ENCODE measurements at places on chromosomes 12 and 14.

- DNase-seq, result no peak
Measured at GRCh38 chr14:68978172-68978911, 760 bp downstream of the ACTN1 start.

DNA sequence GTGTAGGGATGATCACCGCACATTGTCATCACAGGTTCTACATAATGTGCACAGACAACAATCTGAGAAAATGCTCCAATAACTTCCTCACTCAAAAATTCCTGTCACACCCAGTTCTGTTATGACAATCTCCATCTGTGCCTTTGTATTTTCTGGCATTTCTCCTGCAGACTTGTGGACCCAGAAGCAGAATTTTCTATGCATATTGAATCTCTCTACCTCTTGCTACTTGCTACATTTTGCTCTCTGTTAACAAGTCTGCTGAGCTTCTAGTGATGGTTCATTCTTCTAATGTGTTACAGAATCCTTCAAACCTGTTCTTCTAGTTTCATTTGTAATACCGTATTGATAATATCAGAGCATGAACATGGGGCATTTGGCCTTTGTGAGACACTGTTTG lies 127.8 kb upstream of the PTPRQ start:
- no peak for DNase-seq

DNA sequence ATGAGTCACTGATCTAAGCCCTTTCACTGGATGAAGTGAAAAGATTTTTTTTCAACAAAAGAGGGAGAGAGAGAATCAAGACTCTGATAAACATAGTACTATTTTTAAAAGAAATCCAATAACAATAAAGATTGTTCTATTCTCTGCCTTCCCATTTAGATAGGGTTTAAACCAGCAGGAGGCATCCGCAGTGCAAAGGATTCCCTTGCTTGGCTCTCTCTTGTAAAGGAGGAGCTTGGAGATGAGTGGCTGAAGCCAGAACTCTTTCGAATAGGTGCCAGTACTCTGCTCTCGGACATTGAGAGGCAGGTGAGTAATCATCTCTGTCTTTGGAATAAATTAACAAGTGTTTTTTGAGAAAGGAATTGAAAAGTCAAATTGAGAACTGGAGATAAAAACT lies 124.9 kb downstream of the DERA start:
- DNase-seq, result no peak

GRCh38 chr12:65106948-65107347 lies 14.2 kb downstream of the WIF1 start:
- DNase-seq, result no peak

- DNase-seq, result no peak
Measured at GRCh38 chr12:100279607-100280244, 12.7 kb downstream of the SCYL2 start.

GRCh38 chr12:55816881-55817344 lies 611 bp downstream of the SARNP start:
- DNase-seq, result no peak

- no peak for DNase-seq
Measured at GRCh38 chr14:51897791-51898355, 37.5 kb downstream of the GNG2 start.

DNA sequence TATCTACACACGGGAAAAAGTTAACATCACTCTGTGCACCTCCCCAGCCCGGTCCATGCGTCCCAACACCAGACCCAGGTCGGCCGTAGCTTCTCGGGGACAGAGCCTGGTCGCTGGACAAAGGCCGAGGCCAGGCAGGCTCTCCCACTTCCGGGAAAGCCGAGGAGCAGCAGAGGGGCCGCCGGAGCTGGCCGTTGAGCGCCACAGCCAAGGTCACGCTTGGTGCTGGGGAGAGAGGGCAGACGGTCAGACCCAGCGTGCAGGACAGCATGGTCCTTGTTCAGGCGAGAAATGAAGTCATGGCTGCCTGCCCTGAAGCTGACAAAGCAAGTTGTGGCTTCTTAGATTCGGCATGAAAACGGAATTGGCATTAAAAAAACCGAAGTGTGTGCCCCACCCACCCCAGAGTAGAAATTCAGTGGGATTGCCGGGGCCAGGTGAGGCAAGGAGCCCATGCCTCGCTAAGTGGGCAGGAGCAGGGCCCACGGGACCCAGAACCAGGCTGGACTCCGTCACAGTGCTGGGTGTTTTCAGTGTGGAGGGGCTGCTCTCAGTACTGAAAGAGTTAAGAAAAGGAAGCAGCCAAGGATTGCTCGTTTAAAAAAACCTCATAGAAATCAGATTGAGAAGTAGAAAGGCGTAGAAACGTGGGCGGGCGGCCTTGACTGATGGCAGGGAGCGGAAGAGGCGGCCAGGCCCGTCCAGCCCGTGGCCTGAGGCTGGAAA lies 4.3 kb downstream of the ARL6IP4 start:
- DNase-seq, result no peak

DNA sequence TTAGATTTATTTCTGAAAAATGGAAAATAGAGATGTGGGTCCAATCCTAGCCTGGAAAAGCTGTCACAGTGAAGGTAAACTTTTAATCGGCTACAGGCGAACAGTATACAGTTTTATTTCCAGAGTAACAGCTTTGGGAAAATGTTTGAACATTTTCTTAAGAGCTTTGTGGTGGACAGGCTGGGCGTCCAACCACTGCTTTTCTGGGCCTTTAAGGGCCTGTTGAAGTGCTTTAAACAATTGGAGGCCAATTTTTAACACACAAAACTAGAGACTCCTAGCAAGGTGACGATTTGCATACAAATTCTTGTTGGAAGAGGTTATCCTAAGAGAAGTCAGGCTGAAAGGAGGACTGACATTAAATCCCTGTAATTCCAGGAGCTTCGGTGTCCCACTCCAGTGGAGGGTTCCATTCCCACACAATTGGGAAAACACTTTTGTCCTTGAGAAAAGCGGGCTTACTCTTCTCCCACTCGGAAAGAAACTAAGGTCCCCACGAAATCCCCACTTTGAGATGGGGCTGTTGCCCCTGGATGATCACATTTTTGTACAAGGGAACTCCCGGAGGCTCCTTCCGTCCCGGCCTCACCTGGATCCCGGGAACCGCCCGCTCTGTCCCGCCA lies 26.9 kb downstream of the BCL11B start:
- DNase-seq, result no peak

DNA sequence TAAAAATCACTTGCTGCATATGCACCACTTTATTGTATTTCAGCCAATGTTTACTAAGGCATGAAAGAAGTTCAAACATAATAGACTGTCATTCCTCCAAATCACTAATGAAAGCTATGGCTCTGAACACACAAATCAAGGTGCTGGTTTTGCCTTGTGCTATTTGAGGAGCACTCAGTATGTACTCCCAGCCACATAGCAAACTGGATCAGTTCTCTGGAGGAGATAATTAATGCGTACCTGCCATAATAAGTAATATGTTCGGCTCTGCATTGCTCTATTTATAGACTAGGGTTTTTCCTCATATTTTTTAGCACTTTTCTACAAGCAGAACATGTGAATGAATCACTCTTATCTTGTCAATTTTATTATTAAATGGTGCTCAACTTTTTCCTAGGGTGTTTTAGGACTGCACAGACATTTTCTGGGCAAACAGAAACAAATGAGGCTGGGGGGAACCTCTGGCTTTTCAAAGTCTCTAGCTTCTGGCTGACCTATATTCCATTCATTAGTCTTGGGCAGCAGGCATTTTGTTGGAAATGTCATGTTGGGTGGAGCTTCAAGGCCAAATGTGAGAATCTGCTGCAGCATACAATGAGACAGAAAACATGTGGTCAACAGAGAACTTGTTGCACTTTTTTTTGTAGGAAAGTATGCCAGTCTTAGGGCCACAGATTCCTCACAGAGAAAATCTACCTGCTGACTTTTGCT lies 88.4 kb downstream of the GRIP1 start:
- DNase-seq, result no peak

DNA sequence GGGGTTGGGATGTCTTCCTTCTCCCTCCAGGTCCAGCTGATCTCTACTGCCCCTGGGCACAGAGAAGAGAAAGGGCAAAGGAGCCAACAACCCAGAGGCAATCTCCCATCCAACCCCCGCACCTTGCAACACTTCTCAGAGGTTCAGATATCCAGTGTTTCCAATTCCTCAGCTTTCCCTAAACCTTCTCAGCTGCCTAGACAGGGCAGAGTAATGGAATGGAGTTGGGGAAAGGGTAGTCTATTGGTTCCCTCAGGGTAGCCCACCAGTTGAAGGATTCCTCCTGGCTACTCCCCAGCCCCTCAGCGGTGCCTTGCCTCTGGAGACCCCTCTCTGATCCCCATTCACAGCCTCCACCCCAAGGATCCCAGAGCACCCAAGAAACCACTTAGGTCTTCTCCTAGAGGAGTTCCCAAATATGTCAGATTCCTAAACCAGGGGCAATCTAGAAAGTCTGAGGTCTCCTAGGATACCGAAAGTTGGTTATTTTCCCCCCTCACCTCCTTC lies 537 bp downstream of the NFE2 start:
- no peak for DNase-seq

DNA sequence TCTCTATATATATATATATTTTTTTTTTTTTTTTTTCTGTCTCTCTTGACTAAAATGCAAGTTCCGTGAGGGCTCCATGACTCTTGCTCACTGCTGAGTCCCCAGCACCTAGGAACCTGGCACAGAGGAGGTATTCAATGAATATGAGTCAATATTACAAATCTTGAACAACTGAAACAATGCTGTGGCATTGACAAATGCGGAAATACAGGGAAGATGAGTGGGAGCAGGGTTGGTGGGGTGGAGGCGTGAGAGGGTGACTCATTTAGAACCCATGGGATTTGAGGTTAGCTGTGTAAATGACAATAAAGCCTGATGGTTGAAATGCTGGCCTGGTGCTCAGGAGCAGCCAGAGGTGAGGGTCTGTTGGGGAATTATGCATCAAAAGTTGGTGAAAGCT lies 121.7 kb upstream of the FUT8 start:
- no peak for DNase-seq

- DNase-seq, result no peak
Measured at GRCh38 chr12:130437555-130438242, 100.0 kb downstream of the PIWIL1 start.

- no peak for DNase-seq
Measured at GRCh38 chr12:124705545-124706138, 138.2 kb upstream of the NCOR2 start.

GRCh38 chr14:53663709-53664108 lies 292.9 kb downstream of the BMP4 start:
- DNase-seq, result peak; percentile 27

DNA sequence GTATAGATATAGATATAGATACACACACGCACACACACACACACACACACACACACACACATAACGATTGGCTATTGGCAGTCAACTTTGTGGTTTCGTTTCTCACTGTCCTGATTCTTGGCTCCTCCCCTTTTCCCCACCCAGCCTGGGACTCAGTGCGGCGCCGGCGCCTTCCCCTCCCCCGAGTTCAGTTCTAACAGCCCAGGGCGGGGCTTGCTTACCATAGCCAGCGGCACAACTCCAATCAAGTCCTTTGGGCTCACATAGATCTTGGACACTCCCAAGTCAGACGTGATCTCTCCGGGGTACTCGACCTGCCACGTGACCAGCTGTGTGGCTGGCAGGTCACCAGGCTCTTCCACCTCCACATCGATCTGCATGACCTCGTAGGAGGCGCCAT lies 484.1 kb downstream of the GLT1D1 start:
- DNase-seq, result no peak

DNA sequence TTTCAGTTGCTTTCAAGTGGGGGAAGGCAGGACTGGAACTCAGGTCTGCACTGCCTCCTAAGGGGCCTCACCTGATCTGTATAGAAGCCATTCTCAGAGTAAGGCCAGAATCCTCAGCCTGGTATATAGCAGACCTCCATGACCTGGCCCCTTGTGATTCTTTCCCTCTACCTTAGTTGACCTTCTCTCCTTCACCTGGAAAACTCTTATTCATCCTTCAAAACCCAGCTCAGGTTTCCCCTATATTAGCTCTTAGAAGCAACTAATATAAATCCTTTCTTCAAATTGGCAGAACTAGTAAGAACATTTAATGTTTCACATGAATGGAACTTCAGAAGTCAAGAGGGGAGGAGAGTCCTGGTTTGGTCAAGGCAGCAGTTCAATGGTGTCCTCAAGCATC lies 26.0 kb upstream of the WSCD2 start:
- DNase-seq, result no peak

- DNase-seq, result no peak
Measured at GRCh38 chr14:58904776-58905175, 267.0 kb downstream of the DACT1 start.

GRCh38 chr12:128245905-128246304 lies 21.1 kb upstream of the TMEM132C start:
- no peak for DNase-seq

DNA sequence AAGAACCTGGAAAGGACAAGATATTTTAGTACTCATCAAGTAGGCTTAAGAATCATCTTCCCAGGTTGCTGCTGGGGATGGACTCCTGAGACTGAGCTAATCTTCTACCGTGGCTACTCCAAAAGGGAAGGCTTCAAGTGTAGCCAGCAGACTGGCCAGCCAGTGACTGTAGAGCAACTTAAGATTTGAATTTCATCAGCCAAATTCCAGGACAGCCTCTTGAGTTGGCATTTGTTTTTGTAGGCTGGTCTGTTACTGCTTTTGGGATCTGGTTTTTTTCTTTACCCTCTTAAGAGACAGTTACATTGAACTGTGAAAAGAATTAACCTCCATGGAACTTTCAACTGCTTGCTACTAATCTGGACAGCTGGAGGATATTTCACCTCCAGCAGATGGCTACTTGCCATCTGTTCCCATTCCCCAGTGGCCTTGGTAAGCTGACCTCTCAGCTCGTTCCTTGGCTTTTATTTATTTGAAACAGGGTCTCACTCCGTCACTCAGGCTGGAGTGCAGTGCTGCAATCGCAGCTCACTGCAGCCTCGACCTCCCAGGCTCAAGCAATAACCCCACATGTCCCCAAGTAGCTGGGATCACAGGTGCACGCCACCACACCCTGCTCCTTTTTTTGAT lies 20.7 kb downstream of the VTI1B start:
- DNase-seq, result no peak

- no peak for DNase-seq
Measured at GRCh38 chr14:104356020-104356737, 217.8 kb downstream of the KIF26A start.

DNA sequence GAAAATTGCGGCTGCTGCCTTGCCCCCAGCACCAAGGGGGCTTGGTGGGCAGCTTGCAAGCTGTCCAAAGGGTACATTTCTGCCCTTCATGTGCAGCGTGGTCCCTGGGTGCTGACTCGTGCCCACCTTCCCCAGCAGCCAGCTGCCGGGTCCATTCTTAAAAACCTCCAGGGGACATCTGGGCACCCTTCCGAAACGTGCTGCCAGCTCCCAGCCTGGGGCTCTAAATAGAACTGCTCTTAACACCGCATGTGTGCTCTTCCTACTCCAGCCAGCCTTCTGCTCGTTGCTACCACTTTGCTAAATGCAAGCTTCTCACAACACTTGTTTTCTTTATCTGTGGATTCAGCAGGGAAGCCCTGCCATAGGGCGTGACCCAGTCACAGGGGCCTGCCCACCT lies 66.0 kb downstream of the RIMBP2 start:
- no peak for DNase-seq

GRCh38 chr12:94416613-94417012 lies 43.1 kb downstream of the CEP83 start:
- no peak for DNase-seq

GRCh38 chr12:99147130-99147529 lies 500.4 kb upstream of the GARIN6 start:
- DNase-seq, result no peak

- DNase-seq, result peak; percentile 68
Measured at GRCh38 chr14:52949711-52950409, 990 bp downstream of the FERMT2 start.

GRCh38 chr12:126424696-126425095 lies 1359.5 kb downstream of the AACS start:
- no peak for DNase-seq

GRCh38 chr14:91554535-91555332 lies 44.6 kb upstream of the PPP4R3A start:
- DNase-seq, result no peak

All from pons (tissue), 1 donor.